ENCODE measurements at places on chromosomes 7 and 10.

- DNase-seq: no peak
Observed at GRCh38 chr7:144497282-144497681, 93.8 kb upstream of the NOBOX start.

- DNase-seq: no peak
Observed at GRCh38 chr7:35878351-35878750, 77.5 kb downstream of the SEPTIN7 start.

GRCh38 chr7:157150882-157151281, 12.2 kb downstream of the UBE3C start:
- no peak for DNase-seq

DNA sequence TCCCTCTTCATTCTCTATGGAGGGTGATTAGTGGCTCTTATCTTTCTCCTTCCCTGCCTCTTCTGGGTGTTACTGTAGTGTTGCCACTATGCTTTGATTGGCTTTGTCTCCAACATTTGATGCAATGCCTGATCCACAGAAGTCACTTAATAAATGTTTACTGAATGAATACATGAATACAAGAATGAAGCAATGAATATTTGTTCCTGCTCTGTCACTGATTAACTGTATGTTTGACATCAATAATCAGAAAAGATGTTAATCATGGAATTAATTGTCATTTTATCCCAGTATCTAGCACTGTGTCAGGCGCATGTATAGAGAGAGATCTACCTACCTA, 4.3 kb downstream of the ANK3 start:
- no peak for DNase-seq

DNA sequence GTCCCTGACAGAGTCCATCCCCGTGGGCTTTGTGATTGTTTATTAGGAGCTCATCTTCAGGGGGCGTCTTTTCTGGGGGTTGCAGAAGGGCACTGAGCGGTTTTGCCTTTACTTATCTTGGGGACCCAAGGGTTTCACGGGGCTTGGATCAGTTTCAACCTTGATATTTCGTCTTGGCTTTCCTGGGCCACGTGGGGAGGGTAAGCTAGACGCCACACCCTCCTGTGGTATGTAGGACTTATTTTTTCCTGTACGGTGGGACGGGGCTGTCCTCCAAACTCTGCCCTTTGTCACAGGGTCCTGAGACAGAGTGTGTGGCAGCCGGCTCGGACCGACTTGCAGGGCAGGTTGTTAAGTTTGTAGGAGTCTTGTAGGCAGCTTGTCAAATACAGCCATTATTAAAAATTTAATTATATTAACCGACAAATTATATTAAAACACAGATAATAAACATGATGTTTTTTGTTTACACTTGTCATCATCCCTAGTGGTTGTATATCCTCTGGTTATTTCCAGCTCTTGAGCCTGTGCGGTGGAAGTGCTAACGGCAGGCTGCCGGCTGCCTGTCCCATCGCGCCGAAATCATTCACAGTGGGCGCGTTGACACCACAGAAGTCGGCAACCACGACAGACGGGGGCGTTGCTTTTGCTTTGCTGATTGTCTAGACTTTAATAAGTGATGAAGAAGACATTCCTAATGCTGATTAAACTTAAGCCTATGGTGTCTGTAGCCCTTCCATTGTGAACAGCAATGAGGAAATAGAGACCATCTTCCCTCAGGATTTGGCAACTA, 193.2 kb downstream of the DNAJB6 start:
- DNase-seq: no peak

DNA sequence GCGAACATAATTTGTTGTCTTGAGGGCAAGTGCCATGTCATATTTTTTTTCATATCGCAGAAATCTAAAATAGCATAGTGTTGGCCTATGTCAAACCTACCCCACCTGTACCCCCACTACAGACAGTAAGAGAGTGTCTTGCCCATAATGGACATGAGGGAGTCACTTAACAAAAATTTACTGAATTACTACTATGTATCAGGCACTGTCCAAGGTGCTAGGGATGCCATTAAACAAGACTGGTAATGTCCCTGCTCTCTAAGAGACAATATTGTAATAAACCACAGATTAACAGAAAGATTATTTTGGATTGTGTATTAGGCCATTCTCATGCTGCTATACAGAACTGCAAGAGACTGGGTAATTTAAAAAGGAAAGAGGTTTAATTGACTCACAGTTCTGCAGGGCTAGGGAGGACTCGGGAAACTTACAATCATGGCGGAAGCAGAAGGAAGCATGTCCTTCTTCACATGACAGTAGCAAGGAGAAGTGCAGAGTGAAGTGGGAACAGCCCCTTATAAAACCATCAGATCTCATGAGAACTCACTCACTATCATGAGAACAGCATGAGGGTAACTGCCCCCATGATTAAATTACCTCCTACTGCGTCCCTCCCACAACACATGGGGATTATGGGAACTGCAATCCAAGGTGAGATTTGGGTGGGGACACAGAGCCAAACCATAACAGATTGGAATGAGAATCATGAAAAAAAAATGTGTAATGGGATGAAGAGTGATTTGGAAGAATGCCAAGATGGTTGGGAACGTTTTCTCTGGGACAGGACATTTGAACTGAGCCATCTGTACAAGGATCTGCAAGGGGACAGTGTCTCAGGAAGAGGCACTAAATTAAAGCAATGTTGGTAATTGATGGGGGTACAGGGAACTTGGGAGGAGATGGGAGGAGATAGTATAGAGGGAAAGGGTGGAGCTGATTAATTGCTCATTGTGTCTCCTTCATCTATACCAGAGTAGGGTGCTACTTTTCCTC, 108.5 kb downstream of the FAM107B start:
- no peak for DNase-seq

- DNase-seq: no peak
Observed at GRCh38 chr7:128113839-128114238, 82.6 kb upstream of the LRRC4 start.

DNA sequence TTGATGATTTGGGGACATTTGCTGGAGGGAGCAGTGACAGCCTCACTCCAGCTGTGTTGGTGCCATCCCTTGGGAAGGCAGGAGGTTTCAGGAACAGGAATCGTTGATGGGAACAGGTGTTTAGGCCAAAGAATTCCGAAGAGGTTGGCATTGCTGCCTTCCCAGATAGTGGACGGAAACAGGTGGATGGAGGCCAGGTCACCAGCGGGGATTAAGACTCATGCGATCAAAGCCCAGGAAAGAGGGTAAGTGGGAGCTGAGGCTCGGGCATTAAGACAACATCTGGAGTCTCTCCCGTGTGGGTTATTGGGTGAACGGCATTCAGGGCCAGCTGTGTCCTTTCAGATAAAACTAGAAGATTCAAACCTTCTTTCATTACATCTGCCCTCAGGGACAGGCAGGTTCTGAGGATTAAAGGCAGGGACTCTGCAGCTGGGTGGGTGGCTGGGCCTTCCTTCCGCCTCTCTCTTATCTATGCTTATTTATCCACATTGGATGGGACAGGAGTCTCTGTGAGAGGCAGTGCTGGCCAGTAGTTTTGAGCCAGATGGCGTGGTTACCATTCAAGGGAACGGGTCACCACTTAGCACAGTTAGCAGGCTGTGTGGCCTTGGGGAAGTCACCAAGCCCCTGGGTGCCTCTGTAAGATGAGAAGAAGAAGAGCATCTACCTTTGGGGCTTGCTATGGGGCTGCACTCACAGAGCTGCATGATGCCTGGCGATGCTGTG, 67.6 kb downstream of the INSIG1 start:
- DNase-seq: no peak

- DNase-seq: no peak
Observed at GRCh38 chr10:112587729-112588128, 140.7 kb downstream of the VTI1A start.

DNA sequence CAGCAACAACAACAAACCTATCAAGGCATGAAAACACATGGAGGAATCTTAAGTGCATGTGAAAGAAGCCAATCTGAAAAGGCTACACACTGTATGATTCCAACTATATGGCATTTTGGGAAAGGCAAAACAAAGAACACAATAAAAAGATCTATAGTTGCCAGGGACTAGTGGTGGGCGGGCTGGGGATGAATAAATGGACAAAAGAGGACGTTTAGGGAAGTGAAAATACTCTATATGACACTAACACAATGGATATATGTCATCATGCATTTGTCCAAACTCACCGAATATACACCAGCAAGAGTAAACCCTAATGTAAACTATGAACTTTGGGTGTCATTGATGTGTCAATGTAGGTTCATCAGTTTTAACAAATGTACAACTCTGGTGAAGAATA, 89.1 kb downstream of the SEMA3E start:
- DNase-seq: no peak

DNA sequence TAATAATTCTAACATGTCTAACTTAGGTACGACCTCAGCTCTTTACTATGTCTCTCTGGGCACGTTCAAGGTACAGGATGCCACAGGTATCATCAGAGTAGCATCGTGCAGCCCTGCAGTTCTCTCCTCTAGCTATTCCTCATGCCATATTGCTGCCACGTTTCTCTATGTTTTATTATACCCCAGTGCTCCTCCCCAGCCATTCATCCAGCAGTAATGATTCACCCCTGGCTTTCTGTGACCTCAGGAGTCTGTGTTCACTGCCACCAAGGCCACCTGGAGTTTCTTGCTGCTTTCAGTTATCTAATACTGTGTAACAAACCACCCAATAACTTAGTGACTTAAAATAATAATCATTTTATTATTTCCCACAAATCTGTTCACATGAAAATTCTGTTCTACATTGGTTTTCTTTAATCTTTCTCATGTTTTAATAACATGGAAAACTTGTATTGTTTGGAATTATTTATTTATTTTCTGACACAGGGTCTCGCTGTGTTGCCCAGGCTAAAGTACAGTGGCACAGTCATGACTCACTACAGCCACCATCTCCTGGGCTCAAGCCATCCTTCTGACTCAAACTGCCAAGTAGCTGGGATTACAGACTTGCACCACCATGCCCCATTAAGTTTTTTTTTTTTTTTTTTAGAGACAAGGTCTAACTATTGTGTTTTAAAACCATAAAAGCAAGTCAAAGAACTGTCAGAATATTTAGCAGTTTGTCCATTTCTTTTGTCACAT, 21.8 kb downstream of the REEP3 start:
- no peak for DNase-seq

GRCh38 chr10:68897336-68897741, 3.8 kb upstream of the DDX50 start:
- DNase-seq: peak; percentile 68

DNA sequence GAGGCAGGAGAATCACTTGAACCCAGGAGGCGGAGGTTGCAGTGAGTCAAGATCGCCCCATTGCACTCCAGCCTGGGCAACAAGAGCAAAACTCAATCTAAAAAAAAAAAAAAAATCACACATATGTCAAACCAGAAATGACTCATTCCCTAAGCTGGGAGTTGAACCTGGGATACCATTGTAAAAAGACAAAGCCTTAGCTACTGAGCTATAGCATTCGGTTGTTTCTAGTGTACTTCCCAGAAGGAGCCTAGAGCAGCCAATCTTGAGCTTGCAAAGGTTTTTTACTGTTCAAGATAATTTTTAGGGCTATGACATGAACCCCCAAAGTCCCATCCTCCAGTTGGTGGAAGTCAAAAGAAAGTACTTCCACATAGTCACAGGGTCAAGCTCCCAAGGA, 87.9 kb downstream of the ZNF467 start:
- DNase-seq: no peak

GRCh38 chr7:115831371-115831770, 199.2 kb downstream of the TFEC start:
- DNase-seq: no peak

DNA sequence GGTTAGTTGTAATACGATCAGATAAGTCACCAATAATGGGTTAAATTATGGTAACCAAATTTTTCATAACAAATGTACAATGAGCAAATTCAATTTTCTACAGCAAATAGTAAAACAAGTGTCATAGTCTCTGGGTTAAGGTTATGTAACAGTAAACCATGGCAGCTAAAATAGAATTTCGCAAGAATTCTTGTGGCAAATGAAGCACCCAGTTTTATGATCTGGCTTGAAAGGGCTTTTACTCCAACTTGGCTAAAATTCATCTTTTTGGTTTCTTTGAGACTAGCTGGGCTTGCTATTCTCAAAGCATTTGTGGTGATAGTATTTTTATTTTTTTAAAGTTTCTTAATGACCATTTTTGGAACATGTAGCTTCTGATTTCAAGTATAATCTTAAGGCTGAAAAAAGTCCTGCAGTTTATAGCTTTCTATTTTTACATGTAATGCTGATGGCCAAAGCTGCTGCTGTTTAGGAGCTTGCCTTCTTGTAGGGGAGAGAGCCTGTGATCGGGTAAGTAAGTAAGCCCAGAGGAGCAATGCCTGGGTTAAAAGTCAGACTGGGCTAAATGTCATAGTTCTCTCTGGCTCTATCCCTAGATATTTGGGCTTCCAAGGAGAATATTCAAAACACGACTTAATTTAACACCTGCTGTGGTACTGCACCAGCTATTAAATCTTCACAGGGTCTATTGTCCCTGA, 55.5 kb upstream of the SYPL1 start:
- no peak for DNase-seq

Data from CD4-positive, alpha-beta T cell (primary cell).